ENCODE measurements at places on chromosomes 7 and 10. TPM values are rescaled to one million over a fixed set of nuclear protein-coding genes. Genes with fewer than 3 reads are reported as not detected.

DNA sequence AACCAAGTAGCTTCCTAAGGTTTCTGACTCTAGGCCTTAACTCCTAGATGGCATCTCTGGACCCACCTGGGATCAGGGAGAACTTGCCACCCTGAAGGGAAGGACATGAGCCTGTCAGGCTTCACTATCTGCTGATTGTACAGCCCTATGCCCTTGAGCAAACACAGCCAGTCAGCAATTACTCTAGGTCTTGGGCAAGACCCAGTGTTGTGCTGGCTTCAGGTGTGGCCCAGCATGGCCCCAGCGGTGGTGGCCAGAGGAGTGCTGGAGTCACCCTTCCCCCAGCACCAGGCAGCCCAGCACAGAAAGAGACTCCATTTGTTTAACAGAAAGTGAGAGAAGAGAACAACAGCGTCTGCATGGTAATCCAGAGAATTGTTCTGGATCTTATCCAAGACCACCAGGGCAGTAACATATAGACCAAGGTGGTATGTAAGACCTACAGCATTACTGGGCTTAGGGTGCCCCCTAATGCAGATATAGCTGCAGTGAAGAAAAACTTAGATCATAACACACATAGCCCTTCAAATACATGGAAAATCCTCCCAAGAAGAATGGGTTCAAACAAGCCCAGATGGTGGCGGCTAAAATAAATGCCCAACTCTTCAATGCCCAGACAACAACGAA lies 207.7 kb downstream of the MAGI2 start:
- no peaks in the 10 kb centered on the region for H3K27me3 ChIP-seq
- peaks cover 8% of the 10 kb centered on the region for H3K4me1 ChIP-seq
- no peaks in the 10 kb centered on the region for H3K36me3 ChIP-seq
- no peak for DNase-seq
- H3K27ac ChIP-seq = no peak overlapping the region

The SLC16A12 gene
- under 0.01 TPM for total RNA-seq

The CROT gene
- total RNA-seq = 20.0 TPM

GRCh38 chr7:110839866-110840265 lies 251.1 kb upstream of the LRRN3 start:
- H3K36me3 ChIP-seq = no peaks in the 10 kb centered on the region
- no peak overlapping the region for H3K4me3 ChIP-seq
- no peaks in the 10 kb centered on the region for H3K4me1 ChIP-seq
- no peak for DNase-seq
- H3K27ac ChIP-seq = no peak overlapping the region

- no peaks in the 10 kb centered on the region for H3K27me3 ChIP-seq
- H3K4me1 ChIP-seq = peaks cover 13% of the 10 kb centered on the region
- peak; percentile 88 for DNase-seq
- H3K4me3 ChIP-seq = no peak overlapping the region
- no peak overlapping the region for H3K27ac ChIP-seq
- no peaks in the 10 kb centered on the region for H3K36me3 ChIP-seq
These were observed 2.3 kb downstream of the HKDC1 start for GRCh38 chr10:69222157-69223027.

DNA sequence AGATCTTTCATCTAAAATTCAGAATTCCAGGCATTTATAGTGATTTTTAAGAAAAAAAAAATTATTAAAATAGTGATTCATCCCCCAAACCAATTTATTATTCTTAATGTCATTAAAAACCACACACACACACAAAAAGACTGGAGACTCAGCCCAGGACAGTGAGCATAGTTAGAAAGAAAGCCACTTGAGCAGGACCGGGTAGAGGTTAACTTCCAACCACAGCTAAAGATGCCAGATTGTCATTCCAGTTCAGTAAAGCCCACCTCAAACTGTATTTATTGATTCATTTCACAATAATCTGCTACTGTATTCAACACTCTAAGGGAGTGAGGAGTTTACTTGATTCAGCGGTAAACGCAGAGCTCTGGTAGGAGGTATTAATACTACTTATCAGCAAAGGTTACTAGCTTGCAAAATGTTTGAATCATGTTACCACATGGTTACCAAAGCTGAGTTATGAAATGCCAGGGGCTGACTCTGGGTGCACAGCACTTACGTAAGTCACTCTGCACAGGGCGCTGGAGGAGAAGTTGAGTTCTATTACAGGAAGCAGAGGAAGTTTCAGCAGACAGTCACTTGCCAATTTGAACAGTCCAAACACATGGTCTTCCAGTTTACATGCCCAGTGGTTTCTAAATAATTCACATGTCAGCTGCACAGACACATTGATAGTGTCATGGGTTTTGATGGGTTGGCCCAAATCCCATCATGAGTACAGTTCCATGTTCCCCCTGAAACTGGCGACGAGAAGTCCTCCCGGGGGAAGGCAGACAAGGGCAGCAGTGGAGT lies 64.6 kb downstream of the KLF6 start:
- peaks cover 20% of the 10 kb centered on the region for H3K4me1 ChIP-seq
- DNase-seq = peak; percentile 96
- H3K27ac ChIP-seq = peak overlapping the region; percentile 56
- H3K27me3 ChIP-seq = no peaks in the 10 kb centered on the region

- H3K27ac ChIP-seq = no peak overlapping the region
- H3K36me3 ChIP-seq = no peaks in the 10 kb centered on the region
- no peaks in the 10 kb centered on the region for H3K27me3 ChIP-seq
- H3K4me1 ChIP-seq = no peaks in the 10 kb centered on the region
These were observed 40.4 kb upstream of the DMTF1 start for GRCh38 chr7:87111877-87112276.

DNA sequence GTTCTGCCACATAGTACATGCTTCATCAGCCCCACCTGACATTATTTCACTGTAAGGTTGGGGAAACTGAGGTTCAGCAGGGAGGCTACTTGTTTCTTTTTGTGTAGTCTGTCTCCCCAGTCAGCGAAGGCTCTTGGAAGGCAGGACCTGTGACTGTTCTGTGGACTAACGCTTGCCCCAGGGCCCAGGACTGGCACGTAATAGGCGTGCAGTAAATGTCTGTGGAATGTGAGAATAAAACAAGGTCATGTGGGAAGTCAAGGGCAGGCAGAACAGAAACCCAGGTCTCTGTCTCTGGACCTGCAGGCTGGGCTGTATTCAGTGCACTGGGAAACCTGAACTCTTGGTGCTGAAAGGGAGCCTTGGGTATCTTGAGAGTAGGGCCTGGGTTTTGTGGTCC lies 168.7 kb downstream of the RPS24 start:
- H3K27ac ChIP-seq = no peak overlapping the region
- H3K4me1 ChIP-seq = peaks cover 8% of the 10 kb centered on the region
- peaks cover 12% of the 10 kb centered on the region for H3K27me3 ChIP-seq
- no peaks in the 10 kb centered on the region for H3K36me3 ChIP-seq

The SUN1 gene
- total RNA-seq = 109 TPM

The HOXA13 gene
- total RNA-seq = 8.0 TPM

DNA sequence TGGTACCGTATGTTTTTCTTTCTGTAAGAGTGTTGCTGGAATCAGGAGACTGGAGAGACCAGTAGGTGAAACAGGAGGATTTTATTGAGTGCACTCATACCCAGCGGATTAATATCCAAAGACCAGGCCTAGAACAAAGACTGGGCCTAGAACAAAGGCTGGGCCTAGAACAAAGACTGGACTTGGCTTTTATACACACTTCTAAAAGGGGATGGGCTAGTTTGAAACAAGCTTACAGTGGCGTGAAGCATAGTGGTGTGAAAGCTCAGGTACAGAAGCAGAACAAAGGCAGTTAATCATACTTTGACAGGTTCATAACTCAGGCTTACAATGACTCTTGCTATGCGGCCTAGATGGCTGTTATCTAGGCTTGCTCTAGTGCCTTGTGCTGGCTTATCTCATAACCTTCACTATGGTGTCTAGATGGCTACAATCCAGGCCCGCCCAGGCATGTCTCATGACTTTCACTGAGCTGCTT lies 67.7 kb downstream of the TRIM24 start:
- H3K4me3 ChIP-seq = no peak overlapping the region
- no peaks in the 10 kb centered on the region for H3K4me1 ChIP-seq
- no peaks in the 10 kb centered on the region for H3K27me3 ChIP-seq
- peaks cover 12% of the 10 kb centered on the region for H3K36me3 ChIP-seq

DNA sequence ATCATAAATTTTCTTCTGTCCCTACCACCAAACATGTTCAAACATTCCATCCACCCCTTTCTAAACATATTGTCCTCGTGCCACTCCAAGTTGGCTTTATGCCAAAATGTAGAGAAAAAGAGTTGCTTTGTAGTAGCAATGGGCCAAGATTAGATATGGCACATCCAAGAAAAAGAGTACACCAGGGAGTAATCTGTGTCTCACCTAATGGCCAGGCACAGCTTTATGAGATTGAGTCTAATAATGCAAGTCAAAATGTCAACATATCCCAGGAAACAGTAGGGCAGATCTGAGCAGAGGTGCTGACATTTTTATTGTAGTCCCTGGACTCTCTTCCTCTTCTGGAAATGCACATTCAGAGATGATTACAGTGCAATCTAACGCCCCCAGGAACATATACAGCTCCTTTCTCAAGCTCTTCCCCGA lies 5.7 kb upstream of the OR6V1 start:
- H3K27me3 ChIP-seq = no peaks in the 10 kb centered on the region
- no peak overlapping the region for H3K4me3 ChIP-seq
- H3K27ac ChIP-seq = no peak overlapping the region
- H3K36me3 ChIP-seq = no peaks in the 10 kb centered on the region
- peaks cover 3% of the 10 kb centered on the region for H3K4me1 ChIP-seq

The ASZ1 gene
- total RNA-seq = not detected

The GATA3 gene
- total RNA-seq = not detected

DNA sequence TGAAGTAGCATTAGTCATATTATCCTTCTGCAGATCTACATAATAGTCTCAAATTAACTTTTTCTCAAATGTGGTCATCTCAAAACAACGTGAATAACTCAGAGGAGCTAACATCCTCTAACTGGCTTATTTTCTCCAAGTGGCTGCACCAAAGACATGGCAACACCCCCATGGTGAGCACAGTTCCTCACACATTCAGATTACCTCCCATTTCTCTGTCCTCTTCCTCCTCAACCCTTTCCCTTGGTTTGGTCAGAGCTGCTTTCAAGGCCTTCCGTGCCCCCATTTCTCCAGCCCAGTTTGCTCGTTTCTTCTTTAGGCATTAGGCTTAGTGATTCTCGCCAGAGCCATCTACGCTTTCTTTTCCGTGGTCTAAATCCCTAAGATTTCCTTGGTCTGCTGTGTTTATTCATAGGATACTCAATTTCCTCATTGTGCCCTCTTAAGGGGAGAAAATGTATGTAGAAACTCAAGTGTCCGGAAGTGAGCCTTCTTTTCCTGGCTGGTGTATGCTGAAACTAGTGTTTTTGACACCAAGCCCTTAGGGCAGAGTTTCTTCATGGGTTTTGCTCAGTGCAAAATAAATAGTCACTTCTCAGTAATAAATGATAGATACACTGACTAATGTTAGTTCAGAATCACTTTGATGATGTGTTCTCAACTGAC lies 2.6 kb downstream of the MET start:
- H3K4me3 ChIP-seq = peak overlapping the region; percentile 85
- peaks cover 27% of the 10 kb centered on the region for H3K4me1 ChIP-seq
- peak; percentile 69 for DNase-seq
- peak overlapping the region; percentile 9 for H3K27ac ChIP-seq
- no peaks in the 10 kb centered on the region for H3K27me3 ChIP-seq

GRCh38 chr7:55570939-55571338 lies 1.4 kb downstream of the VOPP1 start:
- peak overlapping the region; percentile 82 for H3K27ac ChIP-seq
- H3K4me3 ChIP-seq = peak overlapping the region; percentile 86
- H3K4me1 ChIP-seq = peaks cover 30% of the 10 kb centered on the region
- peaks cover 3% of the 10 kb centered on the region for H3K36me3 ChIP-seq
- no peaks in the 10 kb centered on the region for H3K27me3 ChIP-seq

- no peaks in the 10 kb centered on the region for H3K36me3 ChIP-seq
- H3K27me3 ChIP-seq = no peaks in the 10 kb centered on the region
- no peak overlapping the region for H3K27ac ChIP-seq
- DNase-seq = peak; percentile 9
- no peak overlapping the region for H3K4me3 ChIP-seq
These were observed 113.6 kb upstream of the RET start for GRCh38 chr10:42963312-42963711.

The CNPY1 gene
- not detected for total RNA-seq

GRCh38 chr7:47583739-47584535 lies 2.0 kb upstream of the TNS3 start:
- peaks cover 34% of the 10 kb centered on the region for H3K4me1 ChIP-seq
- H3K27ac ChIP-seq = peak overlapping the region; percentile 36
- H3K4me3 ChIP-seq = no peak overlapping the region
- peak; percentile 61 for DNase-seq
- no peaks in the 10 kb centered on the region for H3K27me3 ChIP-seq

DNA sequence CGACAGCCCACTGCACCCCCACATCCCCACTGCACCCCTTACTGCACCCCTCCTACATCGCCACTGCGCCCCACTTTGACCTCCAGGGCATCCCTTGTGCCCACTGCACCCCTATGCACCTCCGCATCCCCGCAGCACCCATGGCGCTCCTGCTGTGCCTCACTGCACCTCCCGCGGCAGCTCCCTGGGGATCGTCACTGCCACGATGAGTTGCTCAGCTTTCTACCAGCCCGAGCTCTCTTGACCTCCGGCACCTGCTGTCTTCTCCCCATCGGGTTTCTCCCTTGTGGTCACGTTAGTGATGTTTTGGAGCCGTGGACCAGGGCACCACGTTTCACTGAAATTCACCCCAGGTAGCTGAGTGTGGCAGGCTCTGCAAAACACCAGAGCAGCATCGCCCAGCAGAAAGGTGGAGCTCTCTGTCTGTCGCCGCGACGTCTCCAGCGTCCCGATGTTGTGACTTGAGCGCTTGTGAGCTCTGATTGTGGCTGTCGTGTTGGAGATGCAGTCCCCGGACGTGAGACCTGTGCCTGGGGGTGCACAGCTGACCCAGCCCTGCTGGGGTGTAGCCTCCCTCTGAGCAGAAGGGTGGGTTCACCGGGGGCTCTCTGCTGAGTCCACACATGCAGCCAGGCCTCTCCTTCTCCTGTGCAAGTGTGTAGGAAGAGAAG lies 147.7 kb downstream of the DNAJB6 start:
- H3K27me3 ChIP-seq = no peaks in the 10 kb centered on the region
- peak; percentile 30 for DNase-seq
- H3K4me1 ChIP-seq = no peaks in the 10 kb centered on the region
- no peak overlapping the region for H3K4me3 ChIP-seq
- no peaks in the 10 kb centered on the region for H3K36me3 ChIP-seq

DNA sequence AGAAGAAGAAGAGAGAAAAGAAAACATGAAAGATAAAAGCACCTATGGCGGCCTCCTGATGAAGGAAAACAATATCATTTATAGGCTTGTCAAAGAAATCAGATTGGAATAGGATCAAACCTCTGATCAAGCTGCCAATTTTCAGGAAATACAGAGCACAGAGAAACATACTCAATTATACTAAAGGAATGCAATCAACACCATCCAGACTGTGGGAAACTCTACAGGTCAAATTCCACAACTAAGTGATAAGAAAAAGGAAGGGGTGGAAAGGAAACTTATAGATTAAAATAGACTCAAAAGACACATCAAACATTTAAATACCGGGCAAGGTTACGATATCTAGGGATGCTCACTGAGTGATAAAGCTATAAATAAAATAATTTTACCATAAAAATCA lies 39.3 kb downstream of the AOAH start:
- no peak for DNase-seq
- H3K36me3 ChIP-seq = no peaks in the 10 kb centered on the region
- no peaks in the 10 kb centered on the region for H3K4me1 ChIP-seq
- H3K27me3 ChIP-seq = no peaks in the 10 kb centered on the region
- no peak overlapping the region for H3K4me3 ChIP-seq
